HFFc6 (cell line): ENCODE measurements at places on chromosomes 5 and 9. TPM values are rescaled to one million over a fixed set of nuclear protein-coding genes. Genes with fewer than 3 reads are reported as not detected.
A peak's percentile ranks its signal among the peaks of the same experiment; 100 is the strongest.

- no peaks in the 10 kb centered on the region for H3K27me3 ChIP-seq
- H3K4me3 ChIP-seq, result no peak overlapping the region
- H3K27ac ChIP-seq, result no peak overlapping the region
- no peak for DNase-seq
- no peaks in the 10 kb centered on the region for H3K36me3 ChIP-seq
- H3K4me1 ChIP-seq, result no peaks in the 10 kb centered on the region
These were observed 315.2 kb upstream of the ACO1 start for GRCh38 chr9:32069169-32069813.

Gene CD72
- 0.37 and 1.0 TPM in 2 replicates for total RNA-seq

DNA sequence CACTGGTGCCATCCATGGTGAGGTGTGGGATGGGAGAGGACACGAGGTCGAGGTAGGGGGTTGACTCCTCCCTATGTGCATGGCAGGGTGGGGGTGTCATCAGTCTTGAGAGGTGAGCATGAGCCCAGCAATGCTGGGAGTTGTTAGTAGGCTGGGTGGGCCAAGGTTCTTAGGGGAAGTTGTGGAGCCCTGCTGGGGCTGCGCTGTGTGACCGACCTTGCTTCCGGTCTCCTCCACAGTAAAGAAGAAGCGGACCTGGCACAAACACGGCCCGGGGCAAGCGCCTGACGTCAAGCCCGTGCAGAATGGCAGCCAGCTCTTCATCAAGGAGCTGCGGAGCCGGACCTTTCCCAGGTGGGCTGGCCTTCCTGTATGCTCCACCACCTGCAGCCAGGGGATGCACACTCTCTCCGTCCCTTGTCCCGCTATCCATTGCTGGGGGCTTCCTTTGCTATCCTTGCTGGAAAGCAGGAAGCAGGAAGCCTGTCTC lies 59.8 kb downstream of the PHF2 start:
- H3K27ac ChIP-seq, result no peak overlapping the region
- H3K4me3 ChIP-seq, result no peak overlapping the region
- peaks cover 37% of the 10 kb centered on the region for H3K36me3 ChIP-seq
- DNase-seq, result no peak
- peaks cover 6% of the 10 kb centered on the region for H3K4me1 ChIP-seq

- H3K4me3 ChIP-seq, result no peak overlapping the region
- no peaks in the 10 kb centered on the region for H3K36me3 ChIP-seq
- H3K4me1 ChIP-seq, result no peaks in the 10 kb centered on the region
- no peak for DNase-seq
These were observed 540.8 kb downstream of the PRELID2 start for GRCh38 chr5:145294331-145294730.

Gene DND1
- total RNA-seq, result 0.37 to 0.59 TPM (median 0.53 TPM) in 3 replicates

Gene NR2F1
- 27.5 to 29.7 TPM (median 27.5 TPM) in 3 replicates for total RNA-seq

GRCh38 chr9:33081128-33081851 lies 4.8 kb upstream of the SMU1 start:
- H3K36me3 ChIP-seq, result peaks cover 5% of the 10 kb centered on the region; the same call in 1 of the 2 replicates
- H3K27ac ChIP-seq, result no peak overlapping the region
- DNase-seq, result peak; percentile 78
- peaks cover 6% of the 10 kb centered on the region for H3K27me3 ChIP-seq
- peaks cover 4% of the 10 kb centered on the region; the same call in 1 of the 2 replicates for H3K4me1 ChIP-seq

GRCh38 chr5:76351176-76351575 lies 51.9 kb upstream of the IQGAP2 start:
- DNase-seq, result no peak
- no peaks in the 10 kb centered on the region for H3K4me1 ChIP-seq
- peaks cover 18% of the 10 kb centered on the region for H3K27me3 ChIP-seq
- no peak overlapping the region for H3K4me3 ChIP-seq

Gene GRIN1
- 0.66 to 1.4 TPM in 2 of 3 replicates, not detected in the other for total RNA-seq

GRCh38 chr9:134170532-134171315 lies 6.4 kb upstream of the RNU6ATAC start:
- no peak overlapping the region for H3K27ac ChIP-seq
- H3K27me3 ChIP-seq, result peaks cover 2% of the 10 kb centered on the region; the same call in 1 of the 2 replicates
- DNase-seq, result no peak
- H3K36me3 ChIP-seq, result no peaks in the 10 kb centered on the region
- H3K4me1 ChIP-seq, result peaks cover 20% of the 10 kb centered on the region
- no peak overlapping the region for H3K4me3 ChIP-seq

Gene HMMR
- total RNA-seq, result 14.8 to 32.2 TPM (median 31.7 TPM) in 3 replicates

Gene PTPN3
- total RNA-seq, result not detected in 3 replicates

Gene INPP5E
- total RNA-seq, result 10.8 and 11.9 TPM in 2 replicates

Gene PHPT1
- 150 to 194 TPM (median 178 TPM) in 3 replicates for total RNA-seq

- H3K36me3 ChIP-seq, result no peaks in the 10 kb centered on the region
- no peak for DNase-seq
- H3K27ac ChIP-seq, result no peak overlapping the region
- peaks cover 16% of the 10 kb centered on the region for H3K27me3 ChIP-seq
- H3K4me1 ChIP-seq, result no peaks in the 10 kb centered on the region
These were observed 82.0 kb upstream of the FSTL4 start for GRCh38 chr5:133694181-133694831.

- peaks cover 3% of the 10 kb centered on the region for H3K27me3 ChIP-seq
- H3K4me3 ChIP-seq, result peak overlapping the region; percentile 50
- DNase-seq, result peak; percentile 53
- peaks cover 22% of the 10 kb centered on the region for H3K36me3 ChIP-seq
- H3K27ac ChIP-seq, result peak overlapping the region; percentile 78
These were observed 25.8 kb downstream of the FPGS start for GRCh38 chr9:127828262-127829031.

GRCh38 chr9:26685818-26686217 lies 206.8 kb downstream of the CAAP1 start:
- H3K36me3 ChIP-seq, result no peaks in the 10 kb centered on the region
- no peak overlapping the region for H3K4me3 ChIP-seq
- H3K4me1 ChIP-seq, result no peaks in the 10 kb centered on the region
- H3K27ac ChIP-seq, result no peak overlapping the region
- no peak for DNase-seq

DNA sequence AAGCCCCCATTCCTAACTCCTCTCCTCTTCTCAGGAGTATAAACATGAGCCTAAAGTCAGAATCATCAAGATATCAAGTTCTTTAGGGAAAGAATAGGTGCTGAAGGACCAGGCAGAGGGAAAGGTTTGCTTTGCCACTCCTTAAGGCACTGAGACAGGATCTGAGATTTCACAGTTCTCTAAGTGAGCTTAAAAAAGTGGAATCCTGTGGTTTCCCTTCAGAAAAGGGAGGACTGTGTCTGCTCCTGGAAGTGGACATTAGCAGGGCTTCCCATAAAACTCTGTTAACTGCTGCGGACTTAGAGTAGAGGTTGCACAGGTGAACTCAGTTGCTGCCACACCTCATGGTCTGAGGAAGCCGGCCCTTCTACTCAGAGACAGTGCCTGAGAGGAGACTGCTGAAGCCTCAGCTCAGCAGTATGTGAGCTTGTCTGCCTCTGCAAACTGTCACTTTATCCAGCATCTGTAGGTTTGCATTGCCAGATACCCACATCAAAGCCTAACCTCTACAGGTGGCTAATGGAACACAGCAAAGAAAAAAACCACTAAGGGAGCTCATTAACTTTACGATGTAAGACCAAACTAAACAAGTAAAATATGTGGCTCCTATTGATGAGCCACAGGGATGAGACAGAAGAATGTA lies 42.9 kb downstream of the RIC1 start:
- no peak overlapping the region for H3K4me3 ChIP-seq
- DNase-seq, result no peak
- H3K36me3 ChIP-seq, result peaks cover 51% of the 10 kb centered on the region
- H3K27ac ChIP-seq, result no peak overlapping the region
- peaks cover 31% of the 10 kb centered on the region for H3K4me1 ChIP-seq
- H3K27me3 ChIP-seq, result no peaks in the 10 kb centered on the region

GRCh38 chr5:115571441-115571878 lies 26.9 kb upstream of the FEM1C start:
- no peak overlapping the region for H3K4me3 ChIP-seq
- DNase-seq, result no peak
- H3K27ac ChIP-seq, result no peak overlapping the region
- H3K27me3 ChIP-seq, result no peaks in the 10 kb centered on the region

DNA sequence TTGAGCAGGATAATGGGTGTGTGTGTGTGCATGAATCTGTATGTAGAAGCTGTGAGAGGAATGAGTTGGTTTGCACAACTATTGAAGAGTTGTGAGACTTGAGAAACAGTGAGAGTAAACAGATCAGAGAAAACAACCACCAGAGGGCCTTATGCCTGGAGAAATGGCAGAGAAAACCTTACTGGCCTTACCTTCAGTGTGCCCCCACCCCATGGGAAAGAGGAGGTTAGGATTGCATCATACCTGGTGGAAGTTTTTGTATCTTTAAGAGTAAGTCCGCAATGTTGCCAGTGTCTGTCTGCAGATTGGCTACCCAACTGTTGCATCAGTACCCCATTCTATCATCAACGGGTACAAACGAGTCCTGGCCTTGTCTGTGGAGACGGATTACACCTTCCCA lies 1909.4 kb upstream of the WWC1 start:
- H3K27me3 ChIP-seq, result no peaks in the 10 kb centered on the region
- H3K4me3 ChIP-seq, result no peak overlapping the region
- DNase-seq, result no peak
- no peaks in the 10 kb centered on the region for H3K4me1 ChIP-seq
- no peaks in the 10 kb centered on the region for H3K36me3 ChIP-seq

DNA sequence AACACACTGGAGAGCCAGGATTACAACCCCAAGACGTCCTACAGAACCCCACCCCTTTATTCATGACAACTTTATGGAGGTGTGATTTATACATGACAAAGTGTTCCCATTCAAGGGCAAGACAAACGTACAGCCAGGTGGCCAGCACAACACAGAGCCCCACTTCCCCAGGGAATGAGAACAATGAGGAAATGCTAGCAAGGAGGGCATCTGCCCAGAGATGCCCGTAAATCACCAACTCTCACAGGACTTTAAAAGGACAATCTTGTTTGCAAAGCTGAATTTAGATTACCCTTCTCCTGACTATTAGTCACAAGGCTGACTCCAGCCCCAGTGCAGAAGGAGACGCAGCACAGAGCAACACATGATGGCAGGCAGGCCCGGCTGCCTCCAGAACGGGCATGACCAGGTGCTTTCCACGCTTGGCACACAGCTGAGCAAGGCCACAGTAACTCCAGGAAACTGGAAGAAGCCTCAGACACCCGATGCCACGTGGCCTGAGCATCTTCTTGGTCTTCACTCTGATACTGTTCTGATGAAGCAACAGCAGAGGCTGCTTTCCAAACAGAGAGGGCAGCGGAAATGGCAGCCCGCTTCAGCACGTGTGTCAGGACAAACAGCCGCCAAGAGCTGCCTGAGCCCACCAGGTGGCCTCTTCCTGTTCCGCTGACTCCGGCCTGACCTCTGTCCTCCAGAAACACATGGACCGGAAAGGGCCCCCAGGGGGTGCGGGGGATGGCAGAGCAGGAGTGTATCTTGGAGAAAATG lies 51.4 kb downstream of the ROR2 start:
- H3K36me3 ChIP-seq, result no peaks in the 10 kb centered on the region
- H3K4me1 ChIP-seq, result no peaks in the 10 kb centered on the region; the same call in 1 of the 2 replicates
- no peak overlapping the region for H3K4me3 ChIP-seq
- DNase-seq, result no peak
- H3K27ac ChIP-seq, result no peak overlapping the region
- H3K27me3 ChIP-seq, result peaks cover 17% of the 10 kb centered on the region

DNA sequence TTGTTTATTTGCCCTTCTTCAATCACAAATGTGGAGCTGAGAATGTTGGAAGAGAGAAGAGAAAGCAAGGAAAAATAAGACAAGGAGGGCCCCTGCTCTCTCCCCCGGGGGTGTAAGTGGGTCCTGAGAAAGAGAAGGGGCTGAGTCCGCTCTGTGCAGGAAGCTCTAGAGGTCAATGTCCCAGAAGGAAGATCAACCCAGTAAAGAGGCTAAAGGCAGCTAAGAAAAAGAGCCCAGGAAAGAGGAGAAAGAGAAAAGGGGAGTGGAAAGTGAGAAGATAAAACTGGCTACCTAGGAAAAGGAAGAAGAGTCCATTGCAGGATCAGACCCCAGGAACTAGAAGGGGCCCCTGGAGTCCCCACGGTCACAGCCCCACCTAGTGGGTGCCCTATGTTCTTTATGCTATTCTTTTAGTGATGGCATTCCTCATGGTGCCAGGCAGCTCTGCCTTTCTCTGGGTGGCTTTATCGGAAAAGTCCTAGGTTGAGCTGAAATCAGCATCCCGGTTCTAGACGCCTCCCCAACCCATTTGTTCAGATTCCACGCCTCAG lies 583.4 kb downstream of the ACTL7B start:
- H3K4me3 ChIP-seq, result peak overlapping the region; percentile 84
- DNase-seq, result no peak
- no peaks in the 10 kb centered on the region for H3K36me3 ChIP-seq
- H3K4me1 ChIP-seq, result peaks cover 23% of the 10 kb centered on the region
- H3K27me3 ChIP-seq, result peaks cover 1% of the 10 kb centered on the region; the same call in 1 of the 2 replicates

GRCh38 chr5:40034441-40034840 lies 609.7 kb upstream of the DAB2 start:
- H3K27me3 ChIP-seq, result peaks cover 8% of the 10 kb centered on the region; the same call in 1 of the 2 replicates
- H3K36me3 ChIP-seq, result no peaks in the 10 kb centered on the region
- H3K4me1 ChIP-seq, result no peaks in the 10 kb centered on the region
- H3K4me3 ChIP-seq, result no peak overlapping the region
- no peak overlapping the region for H3K27ac ChIP-seq

Gene BAG1
- total RNA-seq, result 26.3 to 31.4 TPM (median 30.1 TPM) in 3 replicates

Gene SLC6A19
- not detected in 3 replicates for total RNA-seq

- H3K4me3 ChIP-seq, result no peak overlapping the region
- no peak for DNase-seq
- H3K27me3 ChIP-seq, result peaks cover 9% of the 10 kb centered on the region
- H3K36me3 ChIP-seq, result peaks cover 25% of the 10 kb centered on the region; the same call in 1 of the 2 replicates
These were observed 59.2 kb downstream of the OTULIN start for GRCh38 chr5:14723701-14724132.

- no peak overlapping the region for H3K4me3 ChIP-seq
- no peak for DNase-seq
- peaks cover 2% of the 10 kb centered on the region for H3K27me3 ChIP-seq
- peaks cover 22% of the 10 kb centered on the region for H3K4me1 ChIP-seq
- H3K27ac ChIP-seq, result no peak overlapping the region
- peaks cover 4% of the 10 kb centered on the region; the same call in 1 of the 2 replicates for H3K36me3 ChIP-seq
These were observed 18.4 kb upstream of the RFK start for GRCh38 chr9:76412638-76413037.

- H3K4me1 ChIP-seq, result no peaks in the 10 kb centered on the region
- H3K27me3 ChIP-seq, result no peaks in the 10 kb centered on the region
- no peak for DNase-seq
- no peak overlapping the region for H3K4me3 ChIP-seq
These were observed 17.4 kb downstream of the C9orf153 start for GRCh38 chr9:86242071-86242470.
